ENCODE measurements at places on chromosomes 4 and X.
A peak's percentile ranks its signal among the peaks of the same experiment; 100 is the strongest.

DNA sequence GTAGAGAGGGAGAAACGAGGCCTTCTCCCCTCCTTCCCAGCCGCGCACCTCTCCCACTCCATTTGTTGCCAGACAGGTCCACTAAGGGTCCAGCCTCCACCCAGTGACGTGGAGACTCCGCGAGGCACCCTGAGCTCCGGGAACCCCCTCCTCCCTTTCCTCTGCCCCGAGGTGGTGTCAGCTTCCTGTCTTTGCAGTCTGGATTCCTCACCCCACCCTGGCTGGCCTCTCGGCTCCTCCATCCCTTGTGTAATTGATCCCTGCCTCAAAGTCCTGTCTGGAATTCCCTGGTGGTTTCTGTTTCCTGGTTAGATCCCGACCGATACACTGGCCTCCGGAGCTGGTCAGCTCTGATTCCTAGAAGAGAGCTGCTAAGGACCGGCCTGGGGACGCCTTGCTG, 105.9 kb upstream of the SCOC start:
- no peak for DNase-seq

- DNase-seq, result no peak
Measured at GRCh38 chrX:135420831-135421230, 913 bp upstream of the SMIM10L2A start.

DNA sequence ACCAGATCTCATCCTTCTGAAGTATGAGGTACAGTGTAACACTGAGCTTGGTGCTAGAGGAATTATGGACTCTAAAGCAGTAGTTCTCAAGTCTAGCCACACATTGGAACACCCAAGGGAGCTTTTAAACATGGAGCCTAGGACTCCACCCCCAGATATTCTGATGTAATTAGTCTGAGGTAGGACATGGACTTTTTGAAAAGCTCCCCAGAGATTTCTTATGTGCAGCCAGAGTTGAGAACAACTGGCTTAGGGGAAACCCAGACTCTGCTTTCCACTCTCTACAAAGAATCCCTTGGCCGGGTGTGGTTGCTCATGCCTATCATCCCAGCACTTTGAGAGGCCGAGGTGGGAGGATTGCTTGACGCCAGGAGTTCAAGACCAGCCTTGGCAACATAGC, 11.6 kb upstream of the GDPD2 start:
- DNase-seq, result no peak

- no peak for DNase-seq
Measured at GRCh38 chr4:128635141-128635954, 174.2 kb upstream of the JADE1 start.

DNA sequence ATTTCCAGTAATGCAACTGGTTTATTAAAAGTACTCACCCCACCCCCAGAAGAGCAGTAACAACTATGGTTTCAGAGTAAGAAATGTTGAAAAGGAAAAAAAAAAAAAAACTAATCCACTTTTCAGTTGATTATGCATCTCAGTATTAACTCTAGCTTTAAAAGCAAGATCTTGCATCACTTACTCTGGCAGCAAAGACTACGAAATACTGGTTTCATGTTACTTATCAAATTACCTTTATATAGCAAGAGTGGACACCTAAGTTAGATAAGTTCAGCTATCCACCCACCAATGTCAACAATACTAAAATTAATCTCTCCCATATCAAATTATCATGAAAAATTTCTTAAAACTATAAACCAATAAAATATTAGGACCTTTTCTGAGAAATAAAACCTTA, 105.0 kb downstream of the ABCB7 start:
- no peak for DNase-seq

- DNase-seq, result no peak
Measured at GRCh38 chr4:173990126-173990868, 293.2 kb downstream of the FBXO8 start.

DNA sequence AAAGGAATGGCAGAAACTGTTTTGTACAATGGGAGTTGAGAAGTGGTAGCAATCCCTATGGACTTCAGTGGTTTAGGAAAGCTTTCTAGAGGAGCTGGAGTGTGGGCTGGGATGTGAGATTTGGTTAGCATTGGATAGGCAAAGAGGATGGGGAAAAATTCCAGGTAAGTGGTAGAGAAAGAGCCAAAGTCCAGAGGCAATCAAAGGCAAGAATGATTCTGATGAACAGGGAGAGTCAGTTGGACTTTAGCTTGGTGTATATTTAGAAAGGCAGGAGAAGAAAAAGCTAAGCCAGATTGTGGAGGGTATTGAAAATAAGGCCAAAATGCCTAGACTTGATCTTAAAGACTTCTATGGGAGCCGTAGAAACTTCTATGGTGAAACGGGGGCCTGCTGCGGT, 3.7 kb upstream of the VSIG4 start:
- no peak for DNase-seq

- no peak for DNase-seq
Measured at GRCh38 chr4:185211035-185211434, 1.6 kb downstream of the SNX25 start.

GRCh38 chr4:81509191-81509590, 37.5 kb upstream of the RASGEF1B start:
- no peak for DNase-seq

GRCh38 chr4:152195888-152196287, 340.0 kb downstream of the FBXW7 start:
- DNase-seq, result no peak

- DNase-seq, result no peak
Measured at GRCh38 chrX:132842460-132843238, 115.8 kb downstream of the HS6ST2 start.

DNA sequence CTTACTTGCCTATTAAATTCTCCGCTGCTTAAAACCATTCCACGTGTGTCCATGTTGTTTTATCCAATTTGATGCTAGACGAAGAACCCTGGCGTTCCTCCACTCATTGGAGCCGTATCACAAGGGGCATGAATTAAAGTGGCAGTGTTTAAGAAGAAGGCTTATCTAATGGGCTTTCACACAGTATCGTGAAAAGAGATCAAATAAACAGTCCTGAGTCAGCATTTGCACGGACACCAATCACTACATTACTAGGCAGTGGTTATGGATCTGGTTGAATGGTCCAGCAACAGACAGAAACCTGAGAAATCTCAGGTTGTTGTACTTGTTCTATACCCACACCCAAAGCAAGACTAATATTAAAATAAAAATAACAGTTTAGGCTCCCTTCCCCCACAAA, 671.6 kb downstream of the FAT4 start:
- DNase-seq, result no peak

- no peak for DNase-seq
Measured at GRCh38 chr4:157702831-157703230, 470.0 kb downstream of the GASK1B start.

GRCh38 chr4:88027611-88028608, 20.5 kb downstream of the PKD2 start:
- DNase-seq, result no peak

- DNase-seq, result no peak
Measured at GRCh38 chr4:23348789-23349498, 540.9 kb downstream of the PPARGC1A start.

GRCh38 chr4:53315300-53315699, 50.6 kb downstream of the SCFD2 start:
- DNase-seq, result no peak

GRCh38 chr4:101158134-101158482, 189.2 kb downstream of the PPP3CA start:
- no peak for DNase-seq

DNA sequence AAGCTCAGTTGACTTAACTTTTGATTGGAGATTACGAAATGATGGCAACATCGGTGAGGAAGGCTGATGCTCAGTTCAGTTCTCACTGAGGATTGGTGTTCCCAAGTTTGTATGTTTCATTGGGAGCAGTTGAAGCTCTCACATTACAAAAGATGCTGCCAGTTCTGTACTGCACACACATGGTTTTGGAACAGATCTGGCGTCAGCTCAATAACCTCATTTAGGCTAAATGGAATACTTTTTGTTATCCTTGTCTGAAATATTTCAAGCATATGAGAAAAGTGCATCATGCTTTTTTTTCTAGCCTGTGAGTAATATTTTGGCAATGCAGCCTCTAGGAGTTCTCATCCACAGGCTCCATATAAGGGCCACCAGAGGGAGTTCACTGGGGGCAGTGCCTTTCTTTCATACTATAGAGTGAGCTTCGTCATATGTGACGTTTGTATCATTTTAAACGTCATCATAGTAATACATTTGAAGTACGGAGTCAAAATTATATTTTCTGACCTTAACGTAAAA, 4.1 kb downstream of the ENPEP start:
- no peak for DNase-seq

DNA sequence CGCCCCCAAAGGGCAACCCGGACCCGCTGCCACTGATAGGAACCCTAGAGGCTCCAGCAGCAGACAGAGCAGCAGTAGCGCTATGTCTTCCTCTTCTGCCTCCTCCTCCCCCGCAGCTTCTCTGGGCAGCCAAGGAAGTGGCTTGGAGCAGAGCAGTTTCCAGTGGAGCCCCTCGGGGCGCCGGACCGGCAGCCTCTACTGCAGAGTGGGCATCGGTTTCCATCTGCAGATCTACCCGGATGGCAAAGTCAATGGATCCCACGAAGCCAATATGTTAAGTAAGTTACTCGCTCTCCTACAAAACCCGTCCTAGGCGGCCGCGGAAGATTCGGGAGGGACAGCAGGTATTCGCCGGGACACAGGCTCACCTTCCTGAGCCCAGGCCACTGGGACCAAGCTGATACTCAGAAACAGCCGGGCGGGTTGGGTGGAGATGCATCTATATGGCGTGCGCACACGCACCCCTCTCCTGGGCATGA, 477 bp downstream of the FGF5 start:
- no peak for DNase-seq

- no peak for DNase-seq
Measured at GRCh38 chrX:30283456-30284200, 25.6 kb downstream of the NR0B1 start.

- no peak for DNase-seq
Measured at GRCh38 chrX:68942104-68942503, 113.3 kb downstream of the EFNB1 start.

DNA sequence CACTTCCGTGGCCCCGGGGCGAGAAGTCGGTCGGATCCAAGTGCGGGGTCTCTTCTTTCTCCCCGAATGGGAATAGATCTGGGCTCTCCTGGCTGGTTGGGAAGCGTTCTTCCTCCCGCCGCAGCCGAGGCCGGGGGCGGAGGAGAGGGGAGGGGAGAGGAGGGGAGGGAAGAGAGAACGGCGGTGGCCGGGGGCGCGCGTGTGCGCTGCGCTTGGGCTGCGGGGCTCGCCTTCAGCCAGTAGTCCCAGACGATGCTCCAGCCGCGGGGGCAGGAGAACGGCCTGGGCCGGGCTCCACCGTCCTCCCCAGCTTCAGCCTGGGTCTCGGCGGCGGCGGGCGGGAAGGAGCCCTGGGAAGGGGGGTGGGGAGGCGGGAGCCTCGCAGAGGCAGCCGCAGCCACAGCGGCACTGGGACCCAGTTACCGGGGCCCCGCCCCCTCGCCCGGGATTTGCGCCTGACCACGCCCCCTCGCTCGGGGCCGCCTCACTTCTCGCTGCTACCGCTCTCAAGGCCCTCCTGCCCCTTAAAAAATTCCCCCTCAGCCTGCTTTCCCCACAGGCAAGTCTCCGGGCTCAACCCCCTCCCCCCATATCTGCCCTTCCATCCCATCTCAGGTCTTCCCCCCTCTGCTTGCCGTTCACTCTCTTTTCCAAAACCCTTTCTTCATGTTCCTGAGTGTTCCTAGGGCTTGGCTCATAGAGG, at the start of gene FGD1:
TSS of gene FGD1 (minus strand) at position 421 of the 703 bp plus-strand sequence. CDS start 802 bp downstream, outside the sequence.
- DNase-seq, result peak; percentile 7

DNA sequence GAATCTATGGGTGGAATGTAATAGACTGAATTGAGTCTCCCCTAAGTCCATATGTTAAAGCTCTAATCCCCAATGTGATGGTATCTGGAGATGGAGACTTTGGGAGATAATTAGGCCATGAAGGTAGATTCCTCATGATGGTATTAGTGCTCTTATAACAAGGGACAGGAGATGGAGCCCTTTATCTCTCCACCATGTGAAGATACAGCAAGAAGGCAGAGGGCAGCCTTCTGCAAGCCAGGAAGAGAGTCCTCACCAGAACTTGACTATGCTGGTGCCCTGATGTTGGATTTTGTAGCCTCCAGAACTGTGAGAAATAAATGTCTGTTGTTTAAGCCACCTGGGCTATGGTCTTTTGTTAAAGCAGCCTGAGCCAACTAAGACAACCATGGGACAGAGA, 76.4 kb upstream of the F8A3 start:
- DNase-seq, result no peak

DNA sequence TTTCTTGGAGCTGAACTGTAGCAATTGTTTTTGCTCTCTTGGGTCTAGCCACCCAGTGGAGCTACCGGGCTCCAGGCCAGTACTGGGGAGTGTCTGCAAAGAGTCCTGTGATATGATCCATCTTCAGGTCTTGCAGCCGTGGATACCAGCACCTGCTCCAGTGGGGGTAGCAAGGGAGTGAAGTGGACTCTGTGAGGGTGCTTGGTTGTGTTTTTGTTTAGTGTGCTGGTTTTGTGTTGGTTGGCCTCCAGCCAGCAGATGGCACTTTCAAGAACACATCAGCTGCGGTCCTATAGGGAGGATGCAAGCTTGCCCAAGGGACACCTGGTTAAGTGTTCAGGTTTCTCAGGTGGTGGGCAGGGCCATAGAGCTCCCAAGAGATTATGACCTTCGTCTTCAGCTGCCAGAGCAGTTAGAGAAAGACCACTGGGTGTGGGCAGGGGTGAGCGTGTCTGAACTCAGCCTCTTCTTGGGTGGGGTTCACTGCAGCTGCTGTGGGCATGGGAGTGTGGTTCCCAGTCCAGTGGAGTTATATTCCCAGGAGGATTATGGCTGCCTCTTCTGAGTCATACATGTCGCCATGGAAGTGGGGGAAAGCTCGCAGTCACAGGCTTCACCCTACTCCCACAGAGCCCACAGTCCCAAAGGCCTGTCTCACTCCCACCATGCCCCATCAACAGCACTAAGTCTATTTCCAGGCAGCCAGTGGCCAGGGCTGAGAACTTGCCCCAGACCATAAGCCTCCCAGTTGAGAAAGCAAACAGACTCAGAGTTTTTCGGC, 811.6 kb downstream of the GLUD2 start:
- DNase-seq, result no peak

DNA sequence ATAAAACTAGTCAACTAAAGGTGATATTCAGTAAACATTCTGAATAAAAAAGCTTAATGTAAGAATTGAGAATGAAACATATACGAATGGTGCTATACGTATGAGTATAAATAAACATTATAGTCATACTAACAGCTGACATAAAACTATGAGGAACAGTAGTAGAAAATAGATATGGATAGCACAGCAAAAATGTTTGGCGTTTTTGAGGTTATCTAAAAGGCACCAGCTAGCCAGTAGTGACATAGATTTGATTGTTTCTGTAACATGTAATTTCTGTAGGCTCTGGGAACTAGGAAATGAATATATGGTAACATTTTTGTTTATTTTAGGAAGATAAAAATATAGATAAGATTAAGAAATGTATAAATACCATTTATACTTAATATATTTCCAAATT, 69.3 kb downstream of the SNX25 start:
- DNase-seq, result no peak

- no peak for DNase-seq
Measured at GRCh38 chrX:37746218-37746941, 33.5 kb upstream of the CYBB start.

DNA sequence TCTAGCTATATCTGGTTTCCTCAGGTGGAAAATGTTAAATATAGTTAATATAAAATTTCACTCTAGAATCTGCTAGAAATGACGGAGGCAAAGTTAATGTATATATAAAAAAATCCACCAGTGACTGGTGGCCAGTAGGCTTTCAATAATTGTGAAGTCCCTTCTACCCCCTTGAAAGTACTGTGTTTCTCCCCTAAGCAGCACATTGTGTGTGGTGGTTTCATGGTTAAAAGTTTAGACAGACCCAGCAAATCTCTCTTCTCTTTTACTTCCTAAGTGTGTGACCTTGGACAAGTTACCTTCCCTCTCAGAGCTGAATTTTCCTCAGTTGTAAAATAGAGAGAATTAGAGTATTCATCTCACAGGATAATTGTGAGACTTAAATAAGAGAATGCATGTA, 600 bp upstream of the HEPH start:
- no peak for DNase-seq
